ENCODE measurements at places on chromosomes 16 and 17.
A peak's percentile ranks its signal among the peaks of the same experiment; 100 is the strongest.

GRCh38 chr16:9027070-9027799 lies 63.5 kb upstream of the USP7 start:
- no peak for DNase-seq

DNA sequence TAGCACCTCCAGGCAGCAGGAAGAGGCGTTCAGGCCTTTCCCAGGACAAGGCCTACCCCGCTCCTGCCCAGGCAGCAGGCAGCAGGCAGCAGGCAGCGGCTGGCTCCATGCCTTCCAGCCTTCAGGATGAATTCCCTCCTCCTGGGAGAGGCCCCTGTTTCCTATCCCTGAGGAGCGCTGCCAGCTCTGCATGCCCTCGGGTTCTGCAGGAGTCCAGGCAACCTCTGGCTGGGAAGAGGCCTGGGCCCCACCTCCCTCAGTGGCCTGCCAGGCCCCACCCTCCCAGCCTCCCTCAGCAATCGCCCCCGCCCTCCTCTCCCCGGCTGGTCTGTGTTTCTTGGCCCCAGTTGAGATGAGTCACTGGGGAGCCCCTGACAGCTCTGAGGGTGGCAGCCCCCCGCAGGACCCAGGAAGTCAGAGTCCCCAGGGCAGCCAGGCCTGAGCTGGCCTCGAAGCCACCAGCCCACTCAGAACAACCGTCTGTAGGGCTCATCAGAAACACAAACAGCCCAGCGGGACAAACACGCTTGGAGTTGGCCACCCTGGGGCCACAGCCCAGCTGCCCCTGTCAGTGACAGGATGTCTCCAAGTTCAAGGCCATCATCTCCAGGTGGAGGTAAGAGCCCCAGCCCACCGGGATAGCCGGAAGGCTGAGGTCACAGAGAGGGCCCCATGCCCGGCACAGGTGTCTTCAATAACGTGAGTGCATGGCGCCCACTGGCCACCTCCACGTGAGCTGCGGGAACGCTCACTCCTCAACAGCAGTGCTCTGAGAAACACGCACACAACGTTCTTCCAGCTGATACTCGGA lies 39.5 kb upstream of the CIBAR2 start:
- DNase-seq, result no peak

- peak; percentile 57 for DNase-seq
These were observed 17.4 kb downstream of the ZNF276 start for GRCh38 chr16:89738538-89739317.

GRCh38 chr16:52078716-52079655 lies 468.0 kb downstream of the TOX3 start:
- DNase-seq, result no peak

- DNase-seq, result no peak
These were observed 4.6 kb upstream of the SPATA32 start for GRCh38 chr17:45266372-45266926.

- no peak for DNase-seq
These were observed 42.5 kb downstream of the ST3GAL2 start for GRCh38 chr16:70396246-70396904.

GRCh38 chr16:83356266-83356665 lies 451.5 kb upstream of the HSBP1 start:
- DNase-seq, result no peak

DNA sequence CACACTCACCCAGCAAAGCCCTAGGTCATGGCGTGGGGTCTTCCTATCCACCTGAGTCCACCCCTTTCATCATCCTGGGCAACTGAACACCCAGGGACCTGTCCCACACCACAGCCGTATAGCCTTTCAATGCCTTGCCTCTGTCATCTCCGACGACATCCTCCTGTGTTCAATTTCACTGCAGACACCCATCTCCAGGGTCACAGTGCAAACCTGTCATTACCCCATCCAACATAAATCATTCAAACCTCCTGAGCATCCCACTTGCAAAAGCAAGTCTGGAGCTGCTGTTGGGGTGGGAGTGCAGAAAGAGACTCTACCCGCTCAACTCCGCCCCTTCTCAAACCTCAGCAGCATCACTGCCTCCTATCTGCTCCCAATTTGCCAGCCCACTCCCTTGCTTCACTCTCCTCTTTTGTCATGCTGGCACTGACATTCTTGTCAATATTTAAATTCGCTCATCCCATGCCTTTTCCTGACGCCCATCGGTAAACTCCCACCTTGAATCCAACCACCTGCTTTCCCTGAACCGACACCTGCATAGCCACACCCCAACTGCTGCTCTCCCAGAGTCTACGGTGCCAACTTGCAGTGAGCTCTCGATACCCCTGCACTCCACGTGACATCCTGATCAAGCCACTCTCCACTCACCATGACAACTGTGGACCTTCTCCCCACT lies 37.0 kb downstream of the MARF1 start:
- DNase-seq, result no peak

DNA sequence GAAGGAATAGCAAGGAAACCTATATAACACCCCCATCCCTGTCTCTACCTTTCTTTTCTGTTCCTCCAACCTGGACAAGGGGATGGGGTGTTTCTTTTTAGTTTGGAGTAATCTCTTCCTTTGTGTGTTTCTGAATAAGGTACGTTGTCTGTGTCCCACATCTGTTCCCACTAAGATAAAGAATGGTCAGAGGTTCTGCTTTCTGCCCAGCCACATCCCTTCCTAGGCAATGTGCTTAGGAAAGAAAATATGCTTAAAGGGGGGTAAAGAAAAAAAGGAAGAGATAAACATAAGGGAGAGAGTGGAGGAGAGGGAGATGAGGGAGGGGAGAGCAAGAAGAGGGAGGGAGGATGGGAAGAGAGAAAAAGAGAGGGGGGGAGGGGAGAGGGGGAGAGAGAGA lies 35.1 kb downstream of the SLC6A2 start:
- no peak for DNase-seq

GRCh38 chr16:54180421-54181359 lies 105.9 kb downstream of the IRX3 start:
- DNase-seq, result no peak

DNA sequence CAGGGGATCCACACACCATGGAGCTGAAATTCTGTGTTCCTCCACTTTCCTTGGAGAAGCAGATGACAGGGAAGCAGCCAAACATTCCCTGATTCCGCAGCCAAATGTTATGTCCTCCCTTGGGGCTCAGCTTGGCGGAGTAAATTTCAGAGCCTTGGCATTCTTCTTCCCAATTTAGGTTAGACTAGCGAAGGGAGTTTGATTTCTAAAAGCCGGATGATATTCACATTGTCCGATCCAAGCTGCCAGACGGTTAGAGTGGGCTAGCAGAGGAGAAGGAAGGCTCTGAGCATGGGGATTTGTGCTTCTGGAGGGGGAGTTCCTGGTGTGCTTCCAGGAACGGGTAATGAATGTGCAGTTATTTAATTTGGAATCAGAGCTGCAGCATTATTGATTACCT lies 380.4 kb upstream of the EEF2KMT start:
- DNase-seq, result no peak

- no peak for DNase-seq
These were observed 10.6 kb downstream of the SHISA6 start for GRCh38 chr17:11251561-11252107.

DNA sequence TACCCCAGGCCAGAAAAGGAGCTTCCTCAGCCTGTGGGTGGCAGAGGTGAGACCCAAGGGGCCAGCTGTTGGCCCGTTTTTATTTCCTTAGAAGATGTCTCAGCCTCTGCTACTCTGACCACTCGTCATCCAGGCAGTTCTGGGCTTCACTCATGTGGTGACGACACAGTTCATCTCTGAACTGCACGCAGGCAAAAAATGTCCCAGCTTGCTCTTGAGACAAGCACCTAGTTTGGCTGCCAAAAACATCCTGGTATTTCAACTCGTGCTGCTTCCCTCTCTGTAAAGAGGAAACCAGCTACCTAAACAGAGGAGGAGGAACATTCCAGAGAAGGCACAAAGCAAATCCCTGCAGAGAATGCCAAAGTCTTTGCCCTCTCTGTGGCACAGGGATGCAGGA lies 125.7 kb downstream of the XYLT1 start:
- DNase-seq, result no peak

DNA sequence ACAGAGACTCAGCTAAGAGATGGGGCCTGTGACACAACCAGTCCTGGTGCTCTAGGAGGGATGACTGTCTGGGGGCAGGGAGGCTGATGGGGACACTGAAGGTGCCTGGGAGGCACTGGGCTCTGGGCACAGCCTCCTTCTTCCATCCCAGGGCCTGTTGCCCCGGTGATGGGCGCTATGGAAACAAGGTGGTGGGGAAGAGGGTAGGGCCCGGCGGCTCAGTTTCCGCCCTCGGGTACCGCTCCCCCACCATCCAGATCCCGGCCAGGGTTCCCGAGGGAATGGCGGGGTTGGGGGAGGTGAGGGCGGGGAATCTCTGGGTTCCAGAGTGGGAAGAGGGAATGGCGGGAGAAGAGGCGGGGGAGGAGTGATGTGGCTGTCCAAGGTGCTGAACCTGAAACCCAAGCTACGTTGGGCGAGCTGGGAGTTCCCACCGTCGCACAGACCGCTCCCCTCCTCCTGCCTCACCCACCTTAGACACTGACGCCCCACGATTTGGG lies 981 bp downstream of the KCNH4 start:
- peak; percentile 63 for DNase-seq

DNA sequence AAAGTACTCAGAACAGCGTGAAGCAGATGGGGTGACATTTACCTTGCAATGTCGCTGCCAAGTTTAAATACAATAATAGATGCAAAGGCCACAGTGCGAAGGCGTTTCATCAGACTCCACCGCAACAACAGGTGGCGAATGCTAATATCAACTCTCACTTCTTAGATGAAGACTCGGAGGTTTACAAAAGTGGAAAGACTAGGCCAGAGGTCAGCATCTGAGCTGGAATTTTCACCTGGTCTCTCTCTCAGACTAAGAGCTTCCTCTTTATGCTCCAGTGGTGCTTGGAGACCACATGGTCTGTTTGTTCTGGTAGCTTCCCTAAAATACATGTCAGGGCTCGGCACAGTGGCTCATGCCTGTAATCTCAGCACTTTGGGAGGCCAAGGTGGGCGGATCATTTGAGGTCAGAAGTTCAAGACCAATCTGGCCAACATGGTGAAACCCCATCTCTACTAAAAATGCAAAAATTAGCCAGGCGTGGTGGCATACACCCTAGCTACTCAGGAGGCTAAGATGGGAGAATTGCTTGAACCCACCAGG lies 169.1 kb downstream of the XYLT1 start:
- no peak for DNase-seq

DNA sequence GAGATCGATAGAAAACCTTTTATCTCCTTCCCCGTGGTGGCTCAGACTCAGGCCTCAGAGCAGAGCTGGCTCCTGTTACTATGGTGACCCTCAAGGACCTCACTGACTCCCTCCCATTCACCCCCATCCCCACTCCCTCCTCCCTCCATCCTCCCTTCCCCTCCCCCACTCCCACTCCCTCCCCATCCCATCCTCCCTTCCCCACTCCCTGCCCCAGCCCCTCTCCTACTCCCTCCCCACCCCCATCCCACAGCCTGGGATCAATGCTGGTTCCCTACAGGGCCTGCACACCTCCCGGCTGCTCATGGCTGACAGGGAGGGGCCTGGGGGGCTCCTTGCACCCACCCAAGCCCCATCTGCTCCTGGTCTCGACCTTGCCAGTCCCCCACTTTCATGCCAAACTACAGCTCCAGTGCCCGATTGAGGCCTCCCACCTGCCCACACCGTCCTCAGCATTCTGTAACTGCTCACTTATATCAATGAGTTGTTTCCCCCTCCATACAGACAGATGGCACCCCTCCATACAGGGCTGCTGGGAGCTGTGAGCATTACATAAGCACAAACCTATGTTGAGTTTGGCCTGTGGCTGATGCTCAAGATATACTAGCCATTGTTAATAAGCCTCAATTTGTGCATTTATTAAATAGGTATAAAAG lies 11.6 kb upstream of the RAI1 start:
- no peak for DNase-seq

- no peak for DNase-seq
These were observed 603 bp upstream of the TMEM95 start for GRCh38 chr17:7354262-7354843.

- DNase-seq, result no peak
These were observed 57.2 kb upstream of the NLK start for GRCh38 chr17:27985306-27985705.

GRCh38 chr16:78957317-78958100 lies 643.0 kb downstream of the MAF start:
- no peak for DNase-seq

DNA sequence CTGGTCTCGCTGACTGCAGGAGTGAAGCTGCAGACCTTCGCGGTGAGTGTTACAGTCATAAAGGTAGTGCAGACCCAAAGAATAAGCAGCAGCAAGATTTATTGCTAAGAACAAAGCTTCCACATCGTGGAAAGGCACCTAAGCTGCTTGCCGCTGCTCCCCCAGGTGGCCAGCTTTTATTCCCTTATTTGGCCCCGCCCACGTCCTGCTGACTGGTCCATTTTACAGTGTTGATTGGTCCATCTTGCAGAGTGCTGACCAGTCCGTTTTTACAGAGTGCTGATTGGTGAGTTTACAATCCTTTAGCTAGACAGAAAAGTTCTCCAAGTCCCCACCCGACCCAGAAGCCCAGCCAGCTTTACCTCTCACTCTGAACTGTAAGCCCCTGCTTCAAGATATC lies 227.8 kb downstream of the ABCC12 start:
- no peak for DNase-seq

GRCh38 chr17:2053380-2054261 lies 1.3 kb upstream of the HIC1 start:
- peak; percentile 92 for DNase-seq

DNA sequence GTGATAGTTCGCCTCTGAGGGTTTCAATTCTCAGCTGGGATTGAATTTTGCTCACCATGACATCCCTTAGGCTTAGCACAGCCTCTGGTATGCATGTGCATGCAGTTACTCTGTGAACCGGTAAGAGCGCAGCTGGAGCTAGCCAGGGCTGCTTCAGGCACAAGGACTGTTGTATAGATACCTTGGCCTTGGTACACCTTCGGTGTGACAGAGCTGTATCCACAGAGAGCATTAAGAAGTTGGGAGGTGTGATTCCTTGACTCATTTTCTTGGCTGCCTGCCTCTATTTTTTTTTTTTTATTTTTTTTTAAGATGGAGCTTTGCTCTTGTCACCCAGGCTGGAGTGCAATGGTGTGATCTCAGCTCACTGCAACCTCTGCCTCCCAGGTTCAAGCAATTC lies 2.2 kb upstream of the NUTF2 start:
- DNase-seq, result no peak

GRCh38 chr17:11935734-11936406 lies 61.4 kb downstream of the ZNF18 start:
- DNase-seq, result no peak

- no peak for DNase-seq
These were observed 15.9 kb upstream of the PDXDC1 start for GRCh38 chr16:14958970-14959369.

Measured in activated CD8-positive, alpha-beta memory T cell treated with anti-CD3 and anti-CD28 coated beads for 24 hours (primary cell).